ENCODE measurements at places on chromosomes 13 and 19. TPM values are rescaled to one million over a fixed set of nuclear protein-coding genes. Genes with fewer than 3 reads are reported as not detected.

DNA sequence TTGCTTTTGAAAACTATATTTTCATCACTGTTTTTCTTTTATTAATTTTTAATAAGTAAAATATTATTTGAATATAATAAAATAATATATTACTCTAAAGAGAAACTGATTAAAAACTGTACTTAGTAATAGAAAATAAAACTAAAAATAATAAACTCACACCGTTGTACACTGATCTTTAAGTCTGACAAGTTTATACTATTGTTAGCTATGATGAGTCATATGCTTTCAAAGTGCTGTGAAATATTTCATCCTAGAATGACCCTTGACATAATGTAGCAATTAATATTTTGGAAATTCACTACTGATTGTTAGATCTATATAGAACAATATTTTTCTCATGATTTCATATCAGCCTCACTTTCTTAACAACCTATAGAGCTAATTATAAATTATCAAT, 1040.6 kb upstream of the SPRY2 start:
- no peak for DNase-seq

Gene CEACAM16
- total RNA-seq = not detected

Gene CPB2
- total RNA-seq = not detected

- no peak for DNase-seq
Observed at GRCh38 chr13:94617389-94618000, 15.8 kb downstream of the GPR180 start.

- DNase-seq = no peak
Observed at GRCh38 chr19:47523473-47523872, 8.6 kb upstream of the NAPA start.

- DNase-seq = no peak
Observed at GRCh38 chr13:110010404-110011138, 224.2 kb upstream of the IRS2 start.

Gene F10
- 0.75 TPM for total RNA-seq

- DNase-seq = no peak
Observed at GRCh38 chr13:44575035-44575434, 1.1 kb downstream of the TSC22D1 start.

Gene WTIP
- total RNA-seq = 50.5 TPM

Measured in kidney epithelial cell (primary cell).